ENCODE measurements at places on chromosomes 7 and 10.

- DNase-seq, result no peak
These were observed 6.4 kb downstream of the ATE1 start for GRCh38 chr10:121921238-121921931.

- no peak for DNase-seq
These were observed 79.9 kb upstream of the RHEB start for GRCh38 chr7:151599401-151600227.

DNA sequence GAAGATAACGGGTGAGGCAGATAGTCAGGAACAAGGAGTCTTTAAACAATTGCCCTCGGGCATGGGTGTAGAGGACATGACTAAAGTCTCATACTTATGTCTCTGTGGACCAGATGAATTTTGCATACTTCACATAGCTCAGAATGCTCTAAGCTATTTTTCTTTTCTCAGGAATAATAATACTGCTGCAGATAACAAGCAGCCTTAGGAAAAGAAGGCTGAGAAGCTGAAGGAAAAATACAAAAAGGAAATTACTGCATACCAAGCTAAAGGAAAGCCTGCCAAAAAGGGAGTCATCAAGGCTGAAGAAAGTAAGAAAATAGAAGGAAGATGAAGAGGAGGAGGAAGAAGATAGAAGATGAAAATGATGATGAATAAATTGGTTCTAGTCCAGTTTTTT lies 13.4 kb upstream of the ERCC6 start:
- peak; percentile 64 for DNase-seq

GRCh38 chr7:90587766-90588165 lies 8.4 kb upstream of the CDK14 start:
- no peak for DNase-seq

- no peak for DNase-seq
These were observed 354.9 kb upstream of the SEMA3C start for GRCh38 chr7:81273601-81274397.

DNA sequence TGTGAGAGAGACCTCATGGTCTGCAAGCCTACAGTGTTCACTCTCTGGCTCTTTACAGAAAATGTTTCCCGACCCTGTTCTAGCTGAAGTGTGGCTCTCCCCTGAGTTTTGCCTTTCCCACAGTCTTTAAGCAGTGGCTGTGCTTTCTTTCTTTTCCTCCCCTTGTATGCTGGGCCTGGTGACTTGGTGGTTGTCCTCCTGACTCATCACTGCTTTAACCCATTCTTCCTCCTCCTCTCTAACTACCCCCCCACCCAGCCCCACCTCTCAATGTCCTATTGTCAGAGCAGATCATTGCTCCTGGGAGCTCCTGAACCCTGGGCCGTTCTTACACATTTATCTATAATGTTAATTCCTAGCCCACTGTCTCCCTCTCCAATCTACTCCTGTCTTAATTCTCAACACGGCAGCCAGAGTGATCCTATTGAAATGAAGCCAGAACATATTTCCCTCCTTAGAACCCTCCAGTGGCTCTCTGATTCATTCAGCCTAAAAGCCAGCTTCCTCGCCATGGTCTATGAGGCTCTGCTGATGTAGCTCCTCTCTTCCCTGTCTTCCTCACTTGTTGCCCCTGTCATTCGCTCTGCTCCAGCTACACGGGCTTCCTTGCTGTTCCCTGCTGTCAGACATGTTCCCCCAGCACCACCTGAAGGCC lies 55.0 kb downstream of the DENND11 start:
- DNase-seq, result no peak

- DNase-seq, result no peak
These were observed 26.8 kb upstream of the C10orf53 start for GRCh38 chr10:49652421-49653272.

GRCh38 chr10:107880185-107880584 lies 715.7 kb upstream of the SORCS1 start:
- DNase-seq, result no peak

GRCh38 chr7:114392686-114393085 lies 21.9 kb upstream of the FOXP2 start:
- no peak for DNase-seq

GRCh38 chr10:62136931-62137330 lies 131.7 kb downstream of the RTKN2 start:
- DNase-seq, result no peak

GRCh38 chr10:97215619-97216260 lies 30.0 kb upstream of the SLIT1 start:
- DNase-seq, result no peak

- no peak for DNase-seq
These were observed 19.1 kb downstream of the ATOH7 start for GRCh38 chr10:68212721-68213352.

DNA sequence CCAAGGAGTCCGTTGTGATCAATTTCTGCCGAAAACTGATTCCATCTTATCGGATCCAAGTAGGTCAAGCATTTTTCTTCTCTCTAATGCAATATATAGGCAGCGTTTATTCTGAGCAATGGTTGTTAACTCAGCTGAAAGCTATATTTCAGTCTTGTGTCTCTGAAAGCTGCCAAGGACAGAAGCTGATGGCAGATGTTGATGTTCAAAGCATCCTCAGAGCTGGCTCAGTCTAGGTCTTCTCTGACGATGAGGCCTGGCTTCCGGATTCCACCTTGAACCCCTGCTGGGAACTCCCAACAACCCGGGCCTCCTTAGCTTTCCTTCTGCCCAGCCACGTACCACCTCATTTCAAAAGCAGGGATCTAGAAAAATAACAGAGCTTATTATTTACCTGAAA lies 863.6 kb downstream of the NRG3 start:
- DNase-seq, result no peak

DNA sequence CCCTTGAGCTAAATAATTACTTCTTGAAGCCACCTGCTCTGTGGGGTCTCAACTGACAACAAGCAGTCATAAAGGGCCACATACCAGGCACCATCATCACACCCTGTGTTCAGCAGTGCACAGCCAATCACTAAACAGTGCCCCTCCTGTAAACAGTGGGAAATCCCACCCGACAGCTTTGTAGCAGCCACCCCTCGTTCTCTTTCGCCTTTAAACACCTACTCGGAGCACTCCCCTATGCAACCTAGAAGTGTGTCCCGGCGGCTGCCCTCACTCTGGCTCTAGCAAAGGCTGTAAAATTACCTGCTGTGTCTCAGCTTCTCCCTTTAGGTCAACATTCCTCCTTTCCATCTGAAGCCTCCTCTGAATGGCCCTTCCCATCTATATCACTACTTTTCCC lies 111.9 kb downstream of the TCERG1L start:
- DNase-seq, result no peak

DNA sequence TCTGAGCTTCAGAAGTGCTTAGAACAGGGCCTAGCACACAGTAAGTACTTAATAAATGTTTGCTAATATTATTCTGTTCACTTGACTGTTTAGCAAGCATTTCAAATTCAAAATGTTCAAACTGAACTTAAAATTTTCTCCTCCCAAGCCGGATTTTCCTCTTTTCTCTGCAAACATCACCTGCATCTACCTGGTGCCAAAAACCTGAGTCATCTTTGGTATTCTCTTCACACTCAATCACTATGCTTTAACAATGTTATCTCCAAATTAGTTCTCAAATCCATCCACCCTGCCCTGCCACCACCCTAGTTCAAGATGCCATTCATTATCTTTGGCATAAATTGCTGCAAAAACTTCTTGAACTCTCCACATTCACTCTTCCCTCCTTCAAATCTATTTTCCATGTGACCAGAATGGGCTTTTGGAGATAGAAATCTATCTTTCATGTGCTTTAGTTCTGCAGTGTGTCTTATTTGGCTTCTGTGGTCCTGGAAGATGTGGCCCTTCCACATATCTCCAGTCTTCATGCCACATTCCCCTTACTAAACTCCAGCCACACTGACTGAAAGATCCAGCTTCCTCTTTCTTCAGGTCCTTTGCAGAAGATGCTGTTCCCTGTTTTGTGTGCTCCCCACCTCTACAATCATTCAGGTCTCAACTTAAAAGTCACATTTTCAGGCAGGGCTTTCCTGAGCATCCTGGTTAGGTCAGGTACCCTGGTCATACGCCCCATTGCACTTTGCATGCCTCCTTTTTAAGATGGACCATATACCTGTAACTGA lies 2.0 kb downstream of the GGCT start:
- DNase-seq, result no peak

DNA sequence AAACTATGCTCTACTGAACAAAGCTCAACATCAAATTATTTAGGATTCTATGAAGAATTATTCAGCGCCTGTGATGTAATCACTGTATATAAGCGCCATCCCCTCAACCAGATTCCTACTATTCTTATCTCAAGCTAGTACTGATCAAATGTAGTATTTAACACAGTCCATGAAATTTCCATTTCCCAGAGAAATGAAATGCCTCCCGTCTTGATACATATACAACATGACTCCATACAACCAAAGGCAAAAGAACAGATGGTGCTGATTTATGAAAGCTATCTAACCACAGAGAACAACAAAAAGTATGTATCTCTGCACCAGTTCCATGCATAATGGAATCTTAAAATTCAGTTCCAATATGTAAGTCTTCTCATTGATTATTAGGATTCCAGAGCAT lies 406.1 kb downstream of the PARD3 start:
- DNase-seq, result no peak

GRCh38 chr7:22811746-22812280 lies 10.8 kb downstream of the TOMM7 start:
- DNase-seq, result no peak

GRCh38 chr10:131250454-131251145 lies 60.9 kb downstream of the TCERG1L start:
- DNase-seq, result no peak

- no peak for DNase-seq
These were observed 523.9 kb downstream of the ADRA2A start for GRCh38 chr10:111600772-111601171.

GRCh38 chr7:140998715-140999114 lies 16.0 kb downstream of the MRPS33 start:
- no peak for DNase-seq

- DNase-seq, result no peak
These were observed 323.3 kb downstream of the PHTF2 start for GRCh38 chr7:78121888-78122287.

GRCh38 chr10:13395540-13395939 lies 47.4 kb upstream of the SEPHS1 start:
- peak; percentile 21 for DNase-seq

DNA sequence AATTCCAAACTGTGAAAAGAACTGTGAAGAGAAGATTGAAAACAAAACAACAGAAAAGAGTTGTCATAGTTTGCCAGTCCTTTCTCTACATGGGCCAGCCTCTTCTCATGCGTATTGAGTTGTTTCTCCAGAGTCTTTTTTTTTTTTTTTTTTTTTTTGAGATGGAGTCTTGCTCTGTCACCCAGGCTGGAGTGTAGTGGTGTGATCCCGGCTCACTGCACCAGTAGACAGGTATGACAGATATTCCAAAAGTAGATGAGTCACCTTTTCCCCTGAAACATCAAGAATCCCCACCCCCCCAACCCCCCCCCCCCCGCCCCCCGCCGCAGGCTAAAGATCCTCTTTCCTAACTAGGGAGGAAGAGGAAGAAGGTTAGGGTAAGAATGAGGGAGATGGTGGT lies 15.6 kb upstream of the KMT2C start:
- no peak for DNase-seq

Data from HAP-1 (cell line).